Hippocampal formation (tissue), 2 donors: ENCODE measurements at places on chromosomes 1 and 21.

DNA sequence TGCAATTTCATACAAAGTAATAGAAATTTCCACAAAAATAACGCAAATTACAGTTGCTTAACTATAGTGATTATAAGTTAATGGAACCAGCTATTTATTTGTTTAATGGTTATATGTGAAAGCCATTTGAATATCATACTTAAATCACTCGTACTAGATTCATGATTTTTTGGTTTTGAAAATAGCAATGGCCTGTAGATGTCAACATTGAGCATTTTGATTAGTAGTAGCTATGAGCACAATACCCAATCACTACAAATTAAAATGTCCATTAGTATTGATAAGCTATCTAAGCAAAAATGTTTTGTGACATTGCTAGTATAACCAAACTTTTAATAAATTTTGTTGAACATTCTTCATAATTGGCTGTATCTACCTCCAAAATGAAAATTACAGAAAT, 10.0 kb downstream of the COL24A1 start:
- no peak for DNase-seq

- DNase-seq = no peak
Measured at GRCh38 chr1:207649865-207650580, 5.1 kb downstream of the CR1L start.

GRCh38 chr1:87535551-87535950, 206.9 kb downstream of the LMO4 start:
- no peak for DNase-seq

- DNase-seq = no peak
Measured at GRCh38 chr1:169044296-169044695, 62.2 kb upstream of the ATP1B1 start.

GRCh38 chr21:35202431-35202830, 153.3 kb upstream of the RUNX1 start:
- no peak for DNase-seq

DNA sequence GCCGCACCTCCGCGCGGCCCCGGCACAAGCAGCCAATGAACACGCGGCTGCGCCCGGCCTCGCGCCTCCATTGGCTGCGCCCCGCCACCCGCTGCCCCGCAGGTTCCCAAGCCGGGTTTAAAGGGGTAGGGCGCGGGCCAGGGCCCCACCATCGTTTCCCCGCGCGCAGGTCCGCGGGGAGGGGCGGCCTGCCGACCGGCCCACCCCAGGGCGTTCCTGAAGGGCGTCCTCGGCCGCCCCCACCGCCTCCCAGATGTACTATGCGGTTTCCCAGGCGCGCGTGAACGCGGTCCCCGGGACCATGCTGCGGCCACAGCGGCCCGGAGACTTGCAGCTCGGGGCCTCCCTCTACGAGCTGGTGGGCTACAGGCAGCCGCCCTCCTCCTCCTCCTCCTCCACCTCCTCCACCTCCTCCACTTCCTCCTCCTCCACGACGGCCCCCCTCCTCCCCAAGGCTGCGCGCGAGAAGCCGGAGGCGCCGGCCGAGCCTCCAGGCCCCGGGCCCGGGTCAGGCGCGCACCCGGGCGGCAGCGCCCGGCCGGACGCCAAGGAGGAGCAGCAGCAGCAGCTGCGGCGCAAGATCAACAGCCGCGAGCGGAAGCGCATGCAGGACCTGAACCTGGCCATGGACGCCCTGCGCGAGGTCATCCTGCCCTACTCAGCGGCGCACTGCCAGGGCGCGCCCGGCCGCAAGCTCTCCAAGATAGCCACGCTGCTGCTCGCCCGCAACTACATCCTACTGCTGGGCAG, at the start of gene OLIG1:
OLIG1 (plus strand) TSS at position 148 of the 750 bp plus-strand sequence; CDS start at position 254, 106 bp downstream.
- DNase-seq = peak; percentile 76

- DNase-seq = no peak
Measured at GRCh38 chr1:244207935-244208244, 156.8 kb downstream of the ZBTB18 start.

DNA sequence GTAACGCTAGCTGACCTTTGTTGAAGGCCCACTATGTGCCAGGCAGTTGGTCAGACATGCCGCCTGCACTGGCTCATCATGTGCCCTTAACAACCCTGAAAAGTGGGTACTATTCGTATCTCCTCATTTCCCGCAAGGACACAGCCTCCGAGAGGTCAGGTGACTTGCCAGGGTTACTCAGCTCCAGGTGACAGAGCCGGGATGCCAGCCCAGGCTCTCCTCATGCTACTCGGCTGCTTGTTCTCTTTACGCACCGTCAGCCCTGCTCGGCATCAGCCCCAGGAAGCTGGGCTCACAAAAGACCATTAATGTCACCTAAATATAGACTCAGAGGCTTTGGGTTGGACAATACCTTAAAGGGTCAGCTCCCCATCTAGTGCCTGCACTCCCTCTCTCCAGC, 29.0 kb downstream of the GRHL3 start:
- DNase-seq = no peak

GRCh38 chr1:154448331-154448811, 43.2 kb downstream of the IL6R start:
- no peak for DNase-seq

DNA sequence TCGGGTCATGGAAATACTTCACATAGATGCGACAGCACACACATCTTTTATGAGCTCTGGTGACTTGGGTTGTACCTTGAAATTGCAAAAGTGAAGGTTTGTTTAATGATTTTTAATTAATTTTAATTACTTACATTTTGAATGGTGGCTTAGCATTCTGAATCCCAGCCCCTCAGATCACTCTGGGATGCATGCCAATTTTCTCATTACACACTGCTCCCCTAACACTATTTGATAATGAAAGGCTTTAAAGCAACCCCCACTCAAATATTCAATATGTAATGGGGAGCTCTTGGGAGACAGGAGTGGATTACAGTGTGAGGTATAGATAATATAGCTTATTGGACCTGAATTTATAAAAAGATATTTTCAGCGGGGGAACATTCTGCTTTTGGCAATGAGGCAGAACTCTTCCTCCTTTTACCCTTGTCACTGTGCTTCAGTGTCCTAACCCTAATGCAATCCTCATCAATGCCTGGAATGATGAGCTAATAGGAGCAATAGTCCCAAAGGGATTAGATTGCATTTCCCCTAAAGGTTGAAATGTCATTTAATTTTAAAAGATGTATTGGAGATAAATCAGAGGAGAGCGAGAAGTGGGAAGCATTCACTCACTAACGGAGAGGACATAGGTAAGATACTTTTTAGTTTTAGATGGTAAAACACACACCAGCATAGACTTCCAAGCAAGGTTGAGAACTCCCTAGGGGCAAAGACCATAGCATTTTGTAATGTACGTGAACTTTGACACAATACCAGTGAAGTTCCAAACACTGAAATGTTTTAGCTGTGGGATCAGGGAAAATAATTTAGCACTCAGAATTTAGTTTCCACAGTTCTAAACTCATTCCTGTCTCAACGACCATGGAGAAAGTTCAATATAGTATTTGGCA, 384.1 kb upstream of the PLXNA2 start:
- no peak for DNase-seq

DNA sequence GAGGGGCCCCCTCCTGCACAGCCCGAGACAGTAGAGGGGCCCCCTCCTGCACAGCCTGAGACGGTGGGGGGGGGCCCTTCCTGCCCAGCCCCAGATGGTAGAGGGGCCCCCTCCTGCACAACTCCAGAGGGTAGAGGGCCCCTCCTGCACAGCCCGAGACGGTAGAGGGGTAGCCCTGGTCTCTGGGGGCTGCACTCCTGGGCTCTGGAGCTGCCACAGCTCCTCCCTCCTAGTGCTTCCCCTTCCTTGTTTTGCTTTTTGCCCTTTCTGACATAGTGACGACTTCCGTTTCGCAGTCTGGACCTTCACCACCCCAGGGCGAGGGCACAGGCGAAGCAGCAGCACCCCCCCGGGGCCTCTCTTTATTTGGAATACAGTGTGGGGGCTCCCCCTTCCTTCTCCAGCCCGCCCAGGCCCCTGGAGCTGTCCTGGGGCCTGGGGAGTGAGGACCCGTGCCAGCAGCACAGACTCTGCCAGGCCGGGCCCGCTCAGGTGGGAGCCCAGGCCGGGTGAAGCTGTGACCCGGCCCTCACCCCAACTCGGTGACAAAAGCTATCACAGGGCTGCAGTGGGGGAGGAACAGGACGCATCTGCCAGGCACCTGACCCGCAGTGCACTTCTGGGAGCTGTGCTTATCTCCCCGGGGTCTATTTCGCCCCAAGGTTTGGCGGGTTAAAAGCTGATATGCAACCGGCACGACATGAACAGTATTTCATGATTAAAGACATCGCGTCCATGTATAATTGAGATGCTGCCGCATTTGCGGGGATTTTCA, 1.1 kb upstream of the PRXL2B start:
- DNase-seq = peak; percentile 49

DNA sequence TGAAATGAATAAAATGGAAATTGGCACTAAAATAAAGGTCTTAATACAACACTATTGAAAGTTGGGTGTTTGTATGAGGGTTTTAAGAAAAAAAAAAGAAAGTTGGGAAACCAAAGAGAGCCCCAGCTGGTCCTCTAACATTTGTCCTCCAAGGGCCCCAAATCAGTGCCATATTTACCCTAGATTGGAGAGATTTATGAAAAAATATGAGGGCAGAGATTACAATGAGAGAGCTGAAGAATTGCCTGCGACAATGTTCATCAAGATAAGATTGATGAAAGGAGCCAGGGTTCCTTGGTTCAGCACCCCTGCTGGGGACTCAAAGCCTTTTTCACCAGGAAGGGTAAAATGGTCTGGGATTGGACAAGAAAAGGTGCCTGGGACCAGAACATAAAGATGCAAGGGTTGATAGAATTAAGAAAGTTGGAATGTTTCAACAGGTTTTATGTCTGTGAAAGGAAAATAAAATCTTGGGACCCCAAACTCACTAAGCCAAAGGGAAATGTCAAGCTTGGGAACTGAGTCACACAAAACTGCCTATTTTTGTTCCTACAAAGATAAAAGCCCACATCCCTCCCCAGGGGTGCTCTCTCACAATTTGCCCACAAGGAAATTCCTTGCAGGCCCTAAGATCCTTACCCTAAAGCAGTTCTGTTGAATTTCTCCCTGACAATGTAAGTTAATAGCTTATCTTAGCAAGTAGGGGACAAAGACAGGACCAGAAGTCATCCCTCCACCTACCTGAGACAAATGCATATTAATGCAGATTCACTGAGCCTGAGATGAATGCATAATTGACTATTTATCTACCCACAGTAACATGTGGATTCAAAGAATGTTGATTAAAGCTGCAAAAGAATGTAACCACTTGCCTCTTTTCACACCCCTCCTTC, 26.8 kb downstream of the CBR1 start:
- no peak for DNase-seq

- DNase-seq = no peak
Measured at GRCh38 chr1:3368711-3369445, 85.6 kb upstream of the ARHGEF16 start.

DNA sequence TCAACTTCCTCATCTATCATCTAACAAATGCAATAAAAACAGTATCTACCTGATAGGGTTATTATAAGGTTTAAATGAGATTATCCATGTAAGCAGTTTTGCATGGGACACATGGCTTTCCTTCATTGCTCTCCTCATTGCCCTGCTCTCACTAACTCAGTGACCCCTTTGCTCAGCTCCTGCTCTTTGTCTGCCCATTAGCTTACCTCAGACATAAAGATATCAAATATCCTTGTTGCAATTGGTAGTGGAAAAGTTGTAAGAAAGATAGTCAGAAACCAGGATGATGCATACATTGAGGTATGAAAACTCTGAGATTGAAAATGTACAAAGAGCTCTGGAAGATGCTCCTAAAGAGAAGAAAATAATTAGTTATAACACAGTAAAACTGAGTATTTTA, 89.8 kb downstream of the EVI5 start:
- DNase-seq = no peak

- DNase-seq = no peak
Measured at GRCh38 chr1:207352554-207352953, 31.1 kb downstream of the CD55 start.

DNA sequence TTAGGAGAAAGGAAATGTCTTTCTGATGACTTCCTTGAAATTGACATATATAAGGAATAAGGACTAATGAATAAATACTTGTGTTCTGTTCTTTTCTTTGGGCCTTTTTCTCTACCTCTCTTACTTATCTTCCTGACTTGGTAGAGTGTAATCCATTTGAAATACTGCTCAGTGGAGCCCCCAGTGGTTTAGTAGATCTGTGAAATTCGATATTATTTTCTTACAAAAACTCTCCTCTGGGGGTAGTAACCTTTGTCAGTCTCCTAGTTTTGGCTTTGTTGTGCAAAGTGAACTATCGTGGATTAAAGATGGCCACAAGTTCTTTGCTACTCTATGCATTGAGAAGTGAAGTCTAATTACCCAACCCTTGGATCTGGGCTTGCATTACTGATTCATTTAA, 48.8 kb downstream of the DUSP10 start:
- DNase-seq = no peak

DNA sequence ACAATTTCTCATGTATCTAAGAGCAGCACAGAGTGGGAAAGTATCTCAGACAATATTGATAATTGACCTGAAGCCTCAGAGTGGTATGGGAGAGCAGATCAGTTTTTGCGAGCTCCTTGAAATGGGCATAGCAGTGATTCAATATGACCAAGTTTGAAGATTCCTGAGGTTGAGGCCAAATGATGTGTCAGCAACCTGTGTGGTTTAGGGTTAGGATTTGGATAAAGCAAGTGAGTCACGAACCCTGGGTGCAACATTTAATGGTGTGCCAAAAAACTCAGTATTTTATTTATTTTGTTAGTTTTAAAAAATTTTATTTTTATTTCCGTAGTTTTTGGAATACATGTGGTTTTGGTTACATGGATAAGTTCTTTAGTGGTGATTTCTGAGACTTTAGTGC, 92.5 kb upstream of the C21orf91 start:
- no peak for DNase-seq

DNA sequence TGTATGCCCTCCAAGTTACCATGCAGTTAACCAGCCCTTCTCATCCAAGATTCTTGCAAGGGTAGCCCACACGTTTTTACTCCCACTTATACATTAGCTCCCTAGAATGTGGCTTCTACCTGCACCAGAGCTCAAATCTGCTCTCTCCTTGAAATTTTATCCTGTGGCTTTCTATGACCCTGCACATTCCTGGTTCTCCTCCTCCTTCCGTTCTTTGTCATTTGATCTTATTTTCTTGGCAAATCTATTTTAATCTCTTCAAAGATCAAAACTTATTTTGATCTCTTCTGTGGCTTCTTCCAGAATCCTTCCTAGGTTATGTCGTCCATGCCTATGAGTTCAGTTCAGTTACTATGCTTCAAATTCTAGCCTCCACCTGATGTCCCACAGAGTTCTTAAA, 115.6 kb upstream of the GUCA2B start:
- DNase-seq = no peak
